Tibial artery (tissue), 4 donors: ENCODE measurements at places on chromosomes 1 and 21.

DNA sequence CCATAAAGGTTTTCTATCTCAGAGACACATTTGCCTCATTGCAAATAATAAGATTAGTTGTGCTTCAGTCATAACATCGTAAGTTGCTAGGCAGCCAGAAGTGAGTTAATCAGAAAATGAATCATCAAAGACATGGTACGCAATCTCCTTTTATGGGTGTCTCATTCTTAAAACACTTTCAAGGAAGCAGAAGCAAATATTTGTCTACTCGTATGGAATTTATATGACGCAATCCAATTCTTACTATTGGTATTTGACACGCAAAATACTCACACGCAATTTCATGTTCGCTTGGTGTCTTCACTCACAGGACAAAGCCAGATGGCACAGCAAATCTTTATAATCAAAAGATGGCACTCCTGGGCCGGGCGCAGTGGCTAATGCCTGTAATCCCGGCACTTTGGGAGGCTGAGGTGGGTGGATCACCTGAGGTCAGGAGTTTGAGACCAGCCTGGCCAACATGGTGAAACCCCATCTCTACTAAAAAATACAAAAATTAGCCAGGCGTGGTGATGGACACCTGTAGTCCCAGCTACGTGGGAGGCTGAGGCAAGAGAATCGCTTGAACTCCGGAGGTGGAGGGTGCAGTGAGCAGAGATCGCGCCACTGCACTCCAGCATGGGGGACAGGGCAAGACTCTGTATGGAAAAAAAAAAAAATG is 56.4 kb downstream of the HLCS start:
- H3K27ac ChIP-seq, result no peak overlapping the region
- no peak for DNase-seq
- H3K36me3 ChIP-seq, result no peaks in the 10 kb centered on the region
- H3K4me1 ChIP-seq, result no peaks in the 10 kb centered on the region

DNA sequence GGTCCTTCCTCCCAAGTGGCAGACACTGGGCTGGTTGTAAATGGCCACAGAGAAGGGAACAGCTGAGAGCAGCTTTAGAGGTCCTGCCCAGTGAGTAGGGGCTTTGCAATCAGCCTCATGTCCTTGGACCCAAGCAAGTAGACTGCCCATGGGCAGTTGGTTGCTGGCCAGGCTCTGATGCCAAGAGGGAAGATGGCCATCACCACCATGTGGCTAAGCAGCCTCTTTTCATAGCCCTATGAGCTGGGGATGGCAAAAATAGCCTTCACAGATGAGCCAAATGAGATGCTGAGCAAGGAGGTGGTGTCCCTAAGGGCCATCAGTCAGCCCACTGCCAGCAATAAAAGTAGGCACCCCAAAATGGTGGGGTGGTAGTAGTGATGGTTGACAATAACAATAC is 3.2 kb downstream of the DISP3 start:
- no peaks in the 10 kb centered on the region for H3K4me1 ChIP-seq
- H3K27ac ChIP-seq, result no peak overlapping the region
- H3K4me3 ChIP-seq, result no peak overlapping the region
- no peaks in the 10 kb centered on the region for H3K36me3 ChIP-seq
- DNase-seq, result no peak

DNA sequence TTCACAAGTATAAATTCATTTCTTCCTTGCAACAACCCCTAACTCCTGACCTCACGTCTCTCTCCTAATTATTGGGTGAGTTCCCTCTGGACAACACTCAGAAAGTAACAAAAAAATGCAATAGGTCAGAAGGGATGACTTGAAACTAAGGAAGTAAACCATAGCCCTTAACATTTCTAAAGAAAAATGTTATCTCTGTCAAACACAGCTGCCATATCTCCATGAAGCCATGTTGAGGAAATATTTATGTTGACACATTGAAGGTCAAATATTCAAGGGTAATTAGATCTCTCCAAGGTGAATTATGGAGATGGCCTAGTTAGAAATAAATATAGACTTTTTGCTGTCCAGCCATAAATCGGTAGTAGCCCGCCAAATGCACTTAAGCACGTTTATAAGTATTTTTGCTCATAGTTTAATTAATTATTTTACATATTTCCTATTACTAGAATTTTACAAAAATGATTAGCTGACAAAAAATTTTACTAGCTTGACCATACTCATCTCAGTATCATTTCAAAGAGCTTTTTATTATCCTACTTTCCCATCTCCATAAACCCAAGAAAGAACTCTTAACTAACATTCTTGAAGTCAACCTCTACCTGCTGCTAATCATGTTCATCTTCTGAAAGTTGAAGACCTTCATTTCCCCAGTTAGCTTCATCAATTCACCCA is 160.1 kb upstream of the PKN2 start:
- H3K27me3 ChIP-seq, result no peaks in the 10 kb centered on the region
- no peak overlapping the region for H3K27ac ChIP-seq
- H3K36me3 ChIP-seq, result no peaks in the 10 kb centered on the region

DNA sequence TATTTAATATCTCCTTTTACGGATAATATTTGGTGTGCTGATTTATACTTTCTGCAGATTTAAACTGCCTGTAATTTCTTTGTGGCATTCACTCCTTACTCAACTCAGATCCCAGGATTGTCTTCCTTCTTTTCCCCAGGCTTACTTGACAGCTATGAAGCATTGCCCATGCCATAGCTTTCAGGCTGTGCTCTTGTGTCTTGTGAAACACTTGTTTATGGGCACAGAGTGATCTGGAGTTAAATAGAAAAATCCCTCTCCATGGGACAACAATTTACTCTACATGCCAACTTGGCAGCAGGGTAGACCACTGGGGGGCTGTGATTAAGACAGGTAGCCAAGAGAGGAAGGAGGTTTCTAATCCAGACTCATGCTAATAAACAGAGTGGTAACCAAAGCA is 57.4 kb downstream of the PPP1R12B start:
- no peak for DNase-seq
- no peak overlapping the region for H3K27ac ChIP-seq
- H3K27me3 ChIP-seq, result no peaks in the 10 kb centered on the region
- peaks cover 15% of the 10 kb centered on the region for H3K4me1 ChIP-seq
- H3K36me3 ChIP-seq, result no peaks in the 10 kb centered on the region
- H3K4me3 ChIP-seq, result no peak overlapping the region

DNA sequence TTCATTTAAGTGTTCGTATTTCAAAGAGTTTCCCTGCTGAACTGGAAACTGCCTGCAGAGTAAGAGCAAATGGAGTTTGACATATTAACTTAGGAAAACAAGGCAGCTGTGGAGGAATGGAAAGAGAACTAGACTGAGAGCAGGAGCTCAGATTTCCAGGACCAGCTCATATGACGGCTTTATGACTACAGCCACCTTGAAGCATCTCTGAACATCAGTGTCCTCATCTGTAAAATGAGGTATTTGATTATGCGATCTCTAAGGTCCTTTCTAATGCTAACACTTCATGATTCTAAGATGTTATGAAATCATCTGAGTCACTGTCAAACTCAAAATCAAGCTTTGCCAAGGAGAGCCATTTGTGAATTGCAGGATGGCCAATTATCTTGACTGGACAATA is 112.3 kb downstream of the PRRX1 start:
- no peak overlapping the region for H3K27ac ChIP-seq
- H3K4me3 ChIP-seq, result no peak overlapping the region
- H3K36me3 ChIP-seq, result no peaks in the 10 kb centered on the region
- no peak for DNase-seq
- H3K27me3 ChIP-seq, result no peaks in the 10 kb centered on the region
- H3K4me1 ChIP-seq, result no peaks in the 10 kb centered on the region

GRCh38 chr1:223364685-223365382 is 858 bp upstream of the SUSD4 start:
- no peak overlapping the region for H3K27ac ChIP-seq
- H3K4me3 ChIP-seq, result peak overlapping the region; percentile 47
- H3K27me3 ChIP-seq, result no peaks in the 10 kb centered on the region
- H3K4me1 ChIP-seq, result peaks cover 16% of the 10 kb centered on the region
- DNase-seq, result no peak
- H3K36me3 ChIP-seq, result no peaks in the 10 kb centered on the region

DNA sequence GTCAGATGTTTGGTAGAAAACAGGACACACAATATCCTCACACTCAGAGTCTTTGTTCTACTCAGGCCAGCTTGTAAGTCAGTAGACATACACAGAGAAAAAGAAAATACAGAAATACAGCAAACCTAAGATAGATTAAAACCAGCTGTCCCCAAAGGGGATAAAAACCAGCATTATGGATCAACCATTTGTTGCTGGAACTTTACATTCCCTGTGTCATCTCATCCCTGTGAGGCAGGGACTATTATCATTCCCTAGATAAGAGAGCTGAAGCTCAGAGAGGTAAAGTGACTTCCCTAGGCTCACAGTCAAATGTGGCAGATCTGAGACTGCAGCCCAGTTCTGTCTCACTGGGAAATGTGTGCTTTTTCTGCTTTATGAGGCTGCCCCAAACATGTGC is 80.7 kb downstream of the DMRTA2 start:
- no peaks in the 10 kb centered on the region for H3K4me1 ChIP-seq
- H3K27me3 ChIP-seq, result peaks cover 47% of the 10 kb centered on the region
- H3K36me3 ChIP-seq, result no peaks in the 10 kb centered on the region

GRCh38 chr1:198524556-198524955 is 15.9 kb downstream of the ATP6V1G3 start:
- no peaks in the 10 kb centered on the region for H3K27me3 ChIP-seq
- no peak overlapping the region for H3K4me3 ChIP-seq
- DNase-seq, result no peak

- no peaks in the 10 kb centered on the region for H3K36me3 ChIP-seq
- H3K27me3 ChIP-seq, result peaks cover 54% of the 10 kb centered on the region
- H3K4me3 ChIP-seq, result no peak overlapping the region
- no peak for DNase-seq
Measured at GRCh38 chr1:25054526-25055323, 124.6 kb upstream of the RUNX3 start.

- H3K27ac ChIP-seq, result no peak overlapping the region
- peaks cover 27% of the 10 kb centered on the region for H3K36me3 ChIP-seq
- no peak overlapping the region for H3K4me3 ChIP-seq
- peak; percentile 73 for DNase-seq
- peaks cover 21% of the 10 kb centered on the region for H3K4me1 ChIP-seq
Measured at GRCh38 chr1:19344372-19344810, 32.3 kb downstream of the SLC66A1 start.

GRCh38 chr1:6588128-6588892 is 8.5 kb downstream of the ZBTB48 start:
- DNase-seq, result no peak
- H3K27ac ChIP-seq, result no peak overlapping the region
- H3K27me3 ChIP-seq, result no peaks in the 10 kb centered on the region
- peaks cover 62% of the 10 kb centered on the region for H3K36me3 ChIP-seq

GRCh38 chr1:55612988-55613387 is 397.8 kb upstream of the USP24 start:
- H3K27ac ChIP-seq, result no peak overlapping the region
- no peaks in the 10 kb centered on the region for H3K36me3 ChIP-seq
- H3K4me1 ChIP-seq, result peaks cover 29% of the 10 kb centered on the region
- no peak overlapping the region for H3K4me3 ChIP-seq
- no peaks in the 10 kb centered on the region for H3K27me3 ChIP-seq
- DNase-seq, result no peak

GRCh38 chr1:188782220-188782841 is 1695.3 kb downstream of the BRINP3 start:
- no peaks in the 10 kb centered on the region for H3K4me1 ChIP-seq
- no peak for DNase-seq

DNA sequence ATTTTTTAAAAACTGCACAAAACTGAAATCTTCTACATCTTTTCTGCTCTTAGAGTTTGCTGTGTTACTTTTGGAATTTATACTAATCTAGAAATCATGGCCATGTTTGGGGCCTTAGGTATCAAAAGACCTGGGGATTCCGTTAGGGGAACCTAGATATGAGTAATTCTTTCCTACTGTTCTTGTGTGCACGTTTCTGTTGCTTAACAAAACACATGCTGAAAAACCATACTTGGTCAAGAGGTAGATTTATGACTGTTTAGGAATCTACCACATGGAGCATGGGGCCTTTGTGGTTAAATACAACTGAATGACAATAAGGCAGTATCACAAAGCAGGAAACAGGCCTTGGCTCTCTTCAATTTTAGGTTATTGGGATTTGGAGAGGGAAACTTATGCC is 291.9 kb upstream of the USP25 start:
- no peaks in the 10 kb centered on the region for H3K36me3 ChIP-seq
- no peak overlapping the region for H3K4me3 ChIP-seq
- H3K27me3 ChIP-seq, result no peaks in the 10 kb centered on the region
- DNase-seq, result no peak
- H3K27ac ChIP-seq, result no peak overlapping the region

DNA sequence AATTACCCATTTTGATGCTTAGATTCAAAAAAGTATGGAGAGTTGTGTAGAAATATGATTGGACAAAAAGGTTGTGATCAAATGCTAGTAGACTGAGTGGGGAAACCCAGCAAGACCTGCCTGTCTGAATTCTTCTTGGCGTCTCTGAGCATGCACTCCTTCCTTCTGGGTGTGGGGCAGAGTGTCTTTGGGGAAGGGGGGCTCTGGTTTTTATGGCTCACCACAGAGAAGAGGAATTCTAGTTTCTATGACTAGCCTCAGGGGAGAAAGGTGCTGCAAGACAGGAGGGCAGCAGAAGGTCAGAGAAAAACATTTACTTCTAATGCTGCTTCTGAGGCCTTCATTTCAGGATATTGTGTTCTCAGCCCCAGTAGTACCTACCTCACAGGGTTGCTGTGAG is 33.9 kb upstream of the PIGC start:
- H3K4me1 ChIP-seq, result no peaks in the 10 kb centered on the region
- no peak for DNase-seq
- H3K27me3 ChIP-seq, result no peaks in the 10 kb centered on the region
- no peaks in the 10 kb centered on the region for H3K36me3 ChIP-seq
- no peak overlapping the region for H3K4me3 ChIP-seq

- no peak for DNase-seq
- H3K27me3 ChIP-seq, result peaks cover 10% of the 10 kb centered on the region
- no peak overlapping the region for H3K27ac ChIP-seq
- H3K4me1 ChIP-seq, result no peaks in the 10 kb centered on the region
- H3K36me3 ChIP-seq, result no peaks in the 10 kb centered on the region
Measured at GRCh38 chr21:39715804-39716397, 29.1 kb upstream of the IGSF5 start.
